Esophagus mucosa (tissue), 1 donor: ENCODE measurements at places on chromosomes 2 and 18. TPM values are rescaled to one million over a fixed set of nuclear protein-coding genes. Genes with fewer than 3 reads are reported as not detected.

- ATAC-seq, result peak; percentile 57
Measured at GRCh38 chr18:12038082-12038638, 55.5 kb upstream of the ANKRD62 start.

- no peak for ATAC-seq
Measured at GRCh38 chr2:230664128-230664527, 48.5 kb upstream of the CAB39 start.

DNA sequence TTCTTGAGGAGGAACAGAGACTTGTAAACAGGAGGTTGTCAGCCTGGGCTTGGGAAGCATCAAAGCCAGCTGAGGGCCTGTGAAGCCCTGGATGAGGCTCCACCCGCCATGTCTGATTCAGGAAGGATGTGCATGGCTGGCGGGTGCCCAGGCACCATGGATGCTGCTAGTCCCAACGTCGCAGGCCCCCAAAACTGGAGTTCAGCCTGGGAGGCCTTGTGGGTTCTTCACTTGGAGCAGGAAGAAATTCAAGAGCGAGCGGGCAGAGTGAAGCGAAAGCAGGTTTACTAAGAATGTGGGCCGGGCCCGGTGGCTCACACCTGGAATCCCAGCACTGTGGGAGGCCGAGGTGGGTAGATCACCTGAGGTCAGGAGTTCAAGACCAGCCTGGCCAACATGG, 12.1 kb upstream of the PXDN start:
- no peak for ATAC-seq

DNA sequence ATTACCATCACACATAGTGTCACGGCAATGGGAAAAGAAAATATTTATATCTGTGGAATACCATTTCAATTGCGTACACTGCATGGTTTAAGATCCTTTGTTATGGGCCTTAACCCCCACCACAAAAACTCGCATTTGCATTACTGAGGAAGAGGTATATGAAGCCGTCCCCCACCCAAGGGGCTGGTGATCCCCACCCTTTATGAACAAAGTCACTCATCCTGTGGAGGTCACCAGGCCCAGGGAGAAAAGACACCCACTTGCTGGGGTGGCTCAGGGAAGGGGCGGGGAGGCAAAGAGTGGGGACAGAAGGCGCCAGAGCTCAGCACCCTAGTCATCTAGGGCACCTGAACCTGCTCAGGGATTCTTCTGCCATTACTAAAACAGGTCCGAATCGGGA, 133.8 kb downstream of the ZNF516 start:
- ATAC-seq, result no peak

GRCh38 chr2:127644066-127645025, 1.6 kb upstream of the GPR17 start:
- ATAC-seq, result no peak

GRCh38 chr2:239053801-239054503, 206.1 kb downstream of the TWIST2 start:
- no peak for ATAC-seq

- no peak for ATAC-seq
Measured at GRCh38 chr2:2012505-2012904, 268.2 kb upstream of the PXDN start.

GRCh38 chr2:1601471-1602277, 142.6 kb downstream of the PXDN start:
- ATAC-seq, result no peak

GRCh38 chr2:100008956-100009355, 133.4 kb downstream of the AFF3 start:
- ATAC-seq, result no peak

GRCh38 chr2:159936471-159936870, 125.9 kb downstream of the PLA2R1 start:
- no peak for ATAC-seq

GRCh38 chr18:58183226-58183625, 139.2 kb downstream of the NEDD4L start:
- no peak for ATAC-seq

GRCh38 chr2:168210895-168211570, 36.4 kb downstream of the STK39 start:
- peak; percentile 96 for ATAC-seq

- no peak for ATAC-seq
Measured at GRCh38 chr2:67234440-67234839, 162.7 kb upstream of the ETAA1 start.

- no peak for ATAC-seq
Measured at GRCh38 chr18:56307354-56308170, 330.8 kb downstream of the TXNL1 start.

DNA sequence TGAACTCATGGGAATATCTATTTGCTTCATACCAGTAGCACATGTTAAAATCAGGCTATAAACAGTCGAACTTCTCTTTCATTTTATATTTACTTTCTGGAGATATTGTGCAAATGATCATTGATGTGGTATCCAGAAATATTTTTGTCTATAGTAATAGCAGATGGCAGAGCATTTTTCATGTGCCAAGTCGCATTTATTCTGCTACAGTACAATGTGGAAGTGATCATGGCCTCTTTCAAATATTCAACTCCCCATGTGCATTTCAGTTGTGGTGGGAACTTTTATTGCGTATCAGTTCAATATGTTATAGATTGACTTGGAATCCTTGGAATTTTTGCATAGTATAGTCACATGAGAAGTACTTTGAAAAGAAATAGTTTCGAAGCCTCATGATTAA, 57.4 kb downstream of the RHBDD1 start:
- no peak for ATAC-seq

DNA sequence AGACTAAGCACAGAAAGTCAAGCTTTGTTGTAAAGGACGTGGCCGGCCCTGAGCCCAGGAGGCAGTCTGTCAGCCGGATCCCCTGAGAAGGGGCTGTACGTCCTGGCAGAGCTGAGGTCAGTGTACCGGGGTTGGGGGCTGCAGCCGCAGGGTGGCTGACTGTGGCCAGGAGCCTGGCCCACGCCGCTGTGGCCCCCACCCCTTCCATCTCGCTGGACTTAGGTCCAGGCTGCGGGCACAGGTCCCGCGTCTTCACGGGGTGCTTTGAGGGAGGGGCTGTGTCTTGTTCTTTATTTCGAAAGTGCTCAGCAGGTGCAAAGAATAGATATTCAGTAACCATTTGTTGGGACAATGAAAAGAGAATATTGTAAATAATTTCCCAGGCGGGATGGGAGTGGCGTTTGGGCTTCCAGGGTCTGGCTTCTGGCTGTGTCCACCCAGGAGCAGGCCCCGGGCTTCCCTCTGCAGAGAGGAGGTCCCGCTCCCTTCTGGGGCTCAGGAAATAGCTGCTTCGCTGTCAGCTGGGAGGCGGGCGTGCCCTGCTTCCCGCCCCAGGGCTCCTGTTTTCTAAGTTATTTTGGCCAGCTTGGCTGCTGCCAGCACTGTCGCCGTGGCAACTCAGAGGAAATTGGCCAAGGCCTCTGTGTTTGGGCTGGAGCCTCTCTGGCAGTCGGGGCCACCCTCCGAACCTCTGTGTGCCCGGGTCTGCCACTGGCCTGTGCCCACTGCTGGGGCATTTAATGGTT, 7.4 kb downstream of the NFATC1 start:
- ATAC-seq, result no peak

GRCh38 chr18:48836806-48837615, 113.8 kb downstream of the SMAD7 start:
- ATAC-seq, result no peak

GRCh38 chr18:50674307-50674980, 114.6 kb downstream of the MAPK4 start:
- ATAC-seq, result no peak

- ATAC-seq, result no peak
Measured at GRCh38 chr18:80103231-80103630, 5.8 kb upstream of the ADNP2 start.

DNA sequence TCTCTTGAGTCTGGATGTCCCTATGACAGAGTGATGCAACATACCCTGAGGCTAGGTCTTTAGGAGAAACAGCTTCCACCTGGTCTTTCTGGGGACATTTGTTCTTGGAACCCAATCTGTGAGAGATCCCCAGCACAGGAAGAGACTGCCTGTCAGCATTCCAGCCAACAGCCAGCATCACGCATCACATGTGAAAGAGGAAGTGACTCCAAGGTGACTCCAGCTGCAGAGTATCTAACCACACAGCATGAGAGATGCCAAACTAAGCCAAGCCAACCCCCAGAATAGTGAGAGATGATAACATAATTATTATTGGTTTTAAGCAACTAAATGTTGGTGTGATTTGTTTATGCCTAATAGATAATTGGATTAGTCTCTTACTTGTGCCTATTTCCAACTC, 35.7 kb downstream of the C18orf63 start:
- no peak for ATAC-seq

- no peak for ATAC-seq
Measured at GRCh38 chr2:185645529-185645928, 93.1 kb upstream of the FSIP2 start.

- ATAC-seq, result no peak
Measured at GRCh38 chr2:235286622-235287374, 207.0 kb upstream of the AGAP1 start.

DNA sequence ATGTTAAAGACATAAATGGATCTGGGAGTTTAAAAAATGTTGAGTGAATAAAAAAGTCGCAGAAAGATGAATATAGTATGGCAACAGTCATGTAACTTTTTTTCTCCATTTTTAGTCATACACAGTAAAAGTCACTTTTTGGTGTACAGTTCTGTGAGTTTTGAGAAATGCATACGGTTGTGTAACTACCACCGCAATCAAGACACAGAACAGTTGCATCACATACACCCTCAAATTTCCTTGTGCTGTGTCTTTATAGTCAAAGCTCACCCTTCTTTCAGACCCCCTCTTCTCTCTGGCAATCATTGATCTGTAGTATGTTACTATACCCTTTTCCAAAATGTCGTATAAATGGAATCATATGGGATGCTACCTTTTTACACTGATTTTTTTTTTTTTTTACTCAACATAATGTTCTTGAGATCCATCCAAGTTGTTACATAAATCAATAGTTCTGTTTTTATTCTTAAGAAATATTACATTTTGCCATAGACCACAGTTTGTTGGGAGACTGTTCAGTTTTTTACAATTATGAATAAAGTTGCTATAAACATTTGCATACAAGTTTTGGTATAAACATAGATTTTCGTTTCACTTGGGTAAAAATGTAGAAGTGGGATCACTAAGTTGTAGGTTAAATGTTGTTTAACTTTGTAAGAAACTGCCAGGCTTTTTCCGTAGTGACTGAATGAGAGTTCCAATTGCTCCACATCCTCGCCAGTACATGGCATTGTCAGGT, 35.4 kb upstream of the AGFG1 start:
- no peak for ATAC-seq

- no peak for ATAC-seq
Measured at GRCh38 chr18:73038336-73038735, 170.5 kb upstream of the NETO1 start.

DNA sequence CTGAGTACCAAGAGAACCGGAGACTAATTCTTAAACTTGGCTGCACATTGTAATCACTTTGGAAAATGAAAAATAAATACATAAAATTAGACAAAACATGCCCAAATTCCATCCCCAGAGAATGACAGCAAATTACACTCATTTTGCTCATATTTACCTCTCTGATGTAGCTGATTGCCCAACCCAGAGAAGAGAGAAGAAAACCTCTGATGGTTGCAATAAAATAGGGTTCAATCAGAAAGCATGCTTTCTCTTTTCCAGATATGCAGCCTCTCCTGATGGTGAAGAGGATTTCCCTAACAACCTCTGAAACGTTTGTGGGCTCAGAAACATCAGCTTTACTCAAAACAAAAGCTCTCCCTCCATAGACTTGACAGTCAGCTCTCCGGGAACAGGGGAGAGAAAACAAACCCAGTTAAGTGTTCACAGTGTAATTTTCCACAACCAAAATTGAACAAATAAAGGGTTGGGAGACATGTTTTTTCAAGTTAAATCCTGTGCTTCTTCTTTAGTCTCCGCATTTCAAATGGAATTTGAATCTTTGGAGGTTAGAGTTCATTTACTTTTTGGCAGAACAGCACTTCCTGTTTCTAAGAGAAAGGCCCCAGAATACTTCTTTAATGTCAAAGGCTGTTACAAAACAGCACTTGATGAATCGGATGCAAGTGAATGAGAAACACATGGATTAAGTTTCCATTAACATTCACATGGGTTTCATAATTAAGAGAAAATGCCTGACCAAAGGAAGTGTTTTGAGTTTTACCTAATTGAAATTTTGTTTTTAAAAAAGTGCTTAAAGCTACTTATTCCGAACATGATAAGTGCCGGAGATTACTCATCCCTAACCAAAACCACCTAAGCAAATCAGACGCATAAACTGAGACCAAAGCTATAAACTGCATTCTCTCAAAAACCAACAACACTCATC, 570.1 kb upstream of the SYT4 start:
- no peak for ATAC-seq

TCF23 gene
- total RNA-seq, result not detected

PAX8 gene
- 6.1 TPM for total RNA-seq

NAGK gene
- total RNA-seq, result 200 TPM

TXNDC2 gene
- total RNA-seq, result not detected

SLC8A1 gene
- 1.3 TPM for total RNA-seq

NPPC gene
- 2.1 TPM for total RNA-seq

IL1A gene
- 9.4 TPM for total RNA-seq

CRYGC gene
- not detected for total RNA-seq

MOCOS gene
- total RNA-seq, result 16.0 TPM

ZNF804A gene
- not detected for total RNA-seq

CIB4 gene
- not detected for total RNA-seq

CD8B2 gene
- not detected for total RNA-seq

CIAO1 gene
- total RNA-seq, result 43.2 TPM
